HL-60 (cell line): ENCODE measurements at places on chromosomes 12 and 14.

- DNase-seq = no peak
Observed at GRCh38 chr14:81341781-81342180, 58.3 kb downstream of the STON2 start.

DNA sequence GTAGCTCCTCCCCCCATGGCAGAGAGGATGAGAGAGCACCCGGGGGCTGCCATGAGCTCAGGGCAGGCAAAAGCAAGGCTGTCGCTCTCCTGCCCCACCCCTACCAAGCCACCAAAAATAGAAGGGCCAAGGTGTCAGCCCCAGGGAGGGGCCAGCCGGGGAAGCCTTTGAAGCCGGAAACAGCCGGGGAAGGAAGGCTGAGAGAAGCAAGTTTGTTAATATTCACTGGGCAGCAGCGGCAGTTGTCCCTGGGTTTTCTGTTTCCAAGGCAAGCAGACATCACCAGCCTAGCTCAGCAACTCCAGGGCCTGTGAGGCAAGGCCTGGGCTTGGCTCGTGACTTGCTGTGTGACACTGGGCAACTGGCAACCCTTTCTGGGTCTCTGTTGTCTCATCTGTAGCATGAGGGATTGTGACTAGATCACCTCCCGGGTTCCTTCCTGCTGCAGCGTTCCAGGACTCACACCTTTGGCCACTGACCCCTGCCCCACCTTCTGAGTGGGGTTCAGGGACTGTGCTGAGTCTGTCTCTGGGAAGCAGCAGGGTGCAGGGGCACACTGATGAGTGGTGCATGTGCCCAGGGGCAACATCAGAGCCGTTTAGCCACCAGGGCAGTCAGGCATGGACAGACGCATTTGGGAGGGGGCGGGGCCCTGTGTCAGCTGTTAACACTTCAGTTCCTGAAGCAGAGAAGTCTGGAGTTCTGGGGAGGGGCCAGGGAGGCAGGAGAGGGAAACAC, 24.3 kb downstream of the SYNDIG1L start:
- no peak for DNase-seq

DNA sequence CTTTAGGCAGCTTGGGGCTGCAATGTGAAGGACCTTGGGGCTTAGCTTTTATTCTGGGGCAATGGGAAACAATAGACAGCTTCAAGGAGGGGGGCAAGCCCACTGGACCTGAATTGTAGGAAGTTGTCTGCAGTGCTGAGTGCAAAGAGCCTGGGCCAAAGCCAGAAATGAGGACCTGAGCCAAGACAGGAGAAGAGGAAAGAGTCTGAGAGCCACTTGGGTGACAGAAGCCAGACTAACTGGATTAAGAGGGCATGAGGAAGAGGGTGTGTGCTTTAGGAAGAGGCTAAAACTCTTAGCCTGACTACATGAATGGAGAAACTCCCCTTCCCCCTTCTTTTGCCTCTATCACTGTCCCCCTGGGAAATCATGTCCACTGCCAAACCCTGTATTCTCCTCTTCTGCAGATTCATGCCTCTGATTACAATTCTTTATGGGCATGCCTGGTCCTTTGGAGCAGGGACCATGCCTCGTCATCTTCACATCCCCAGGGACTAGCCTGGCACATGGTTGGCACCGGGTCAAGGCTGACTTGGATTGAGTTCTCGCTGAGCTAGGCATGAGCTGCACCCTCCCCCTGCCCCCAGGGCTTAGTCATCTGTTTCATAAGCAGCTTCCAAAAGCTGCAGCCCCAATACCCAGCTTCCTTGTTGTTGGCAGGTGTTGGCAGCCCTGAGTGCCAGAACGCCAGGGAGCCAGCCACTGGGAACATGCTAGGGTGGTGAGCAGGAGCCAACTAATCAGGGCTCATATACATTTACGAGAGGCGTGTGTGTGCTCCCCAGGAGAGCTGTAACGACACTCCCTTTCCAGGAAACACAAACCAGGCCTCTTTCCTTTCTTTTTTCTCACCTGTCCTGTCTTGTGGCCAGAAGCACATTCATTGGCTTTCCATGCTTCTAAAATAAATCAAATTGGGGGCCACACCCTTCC, 27.7 kb upstream of the JDP2 start:
- peak; percentile 45 for DNase-seq

DNA sequence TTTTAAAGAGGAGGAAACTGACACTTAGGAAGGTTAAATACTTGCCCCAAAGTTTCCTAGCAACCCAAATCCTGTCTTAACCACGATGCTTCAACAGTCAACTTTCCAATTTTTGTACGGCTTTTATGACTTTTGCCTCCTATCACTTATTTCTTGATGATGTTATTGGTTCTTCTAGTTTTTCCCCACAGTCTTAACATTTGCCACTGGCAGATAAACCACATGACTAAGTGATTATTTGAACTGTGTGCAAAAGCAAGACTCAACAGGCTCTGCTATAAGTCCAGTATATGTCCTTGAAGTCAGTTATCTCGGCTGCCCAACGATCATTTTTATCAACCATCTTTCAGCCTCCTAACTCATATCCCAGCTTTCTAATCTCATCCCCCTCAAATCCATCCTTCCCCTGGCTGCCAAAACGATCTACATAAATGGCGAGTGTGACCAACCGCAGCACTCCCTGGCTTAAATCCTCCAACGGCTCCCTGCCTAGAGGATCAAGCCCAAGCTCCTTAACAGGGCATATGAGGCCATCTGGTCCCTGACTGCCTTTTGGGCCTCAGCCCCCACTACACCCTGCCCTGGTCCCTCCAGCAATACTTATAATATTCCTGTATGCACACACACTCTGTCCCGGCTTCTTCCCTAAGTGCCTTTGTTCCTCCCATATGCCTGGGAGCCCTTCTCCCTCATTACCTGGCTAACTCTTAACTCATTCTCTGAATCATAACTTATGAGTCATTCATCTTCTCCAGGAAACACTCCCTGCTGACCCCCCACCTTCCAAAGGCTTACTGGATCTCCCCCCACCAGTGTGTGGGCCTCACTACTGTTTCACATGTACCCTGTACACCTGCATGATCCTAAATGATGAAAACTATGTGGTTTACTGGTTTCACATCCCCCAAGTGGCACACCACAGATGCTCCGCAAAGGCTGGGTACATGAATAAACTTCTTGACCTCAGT, 8.8 kb downstream of the VPS37B start:
- peak; percentile 52 for DNase-seq

DNA sequence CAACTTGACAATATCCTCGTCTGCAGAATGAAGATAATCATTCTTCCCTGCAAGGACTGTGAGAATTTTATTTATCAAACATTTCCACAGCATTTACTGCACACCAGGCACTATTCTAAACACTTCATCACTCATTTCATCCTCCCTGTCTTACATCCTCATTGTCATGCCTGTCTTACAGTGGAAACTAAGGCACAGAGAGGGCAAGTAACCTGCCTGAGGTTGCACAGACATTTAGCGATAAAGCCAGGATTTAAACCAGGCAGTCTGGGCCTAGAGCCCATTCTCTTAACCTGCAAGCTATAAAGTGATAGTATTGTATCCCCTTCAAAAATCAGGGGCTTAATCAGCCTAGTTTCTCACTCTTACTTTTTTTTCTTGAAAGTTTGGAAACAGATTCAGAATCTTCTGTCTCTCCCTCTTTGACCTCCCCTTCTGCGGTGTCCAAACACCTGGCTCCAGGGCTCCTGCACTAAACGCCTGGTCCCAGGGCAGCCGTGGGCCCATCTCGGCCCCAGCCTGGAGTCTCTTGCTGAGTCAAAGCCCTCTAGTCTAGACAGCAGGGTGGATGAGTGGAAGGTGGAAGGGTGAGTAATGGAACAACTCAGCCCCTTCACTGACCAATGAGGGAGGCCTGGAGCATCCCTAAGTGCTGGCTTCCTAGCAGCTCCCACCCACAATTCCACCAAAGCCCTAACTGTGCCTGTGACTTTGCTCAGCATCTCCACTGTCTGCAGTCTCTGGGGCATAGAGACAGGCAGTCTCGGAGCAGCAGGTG, 12.5 kb downstream of the ISM2 start:
- no peak for DNase-seq

- no peak for DNase-seq
Observed at GRCh38 chr14:90109858-90110257, 48.1 kb downstream of the KCNK13 start.

DNA sequence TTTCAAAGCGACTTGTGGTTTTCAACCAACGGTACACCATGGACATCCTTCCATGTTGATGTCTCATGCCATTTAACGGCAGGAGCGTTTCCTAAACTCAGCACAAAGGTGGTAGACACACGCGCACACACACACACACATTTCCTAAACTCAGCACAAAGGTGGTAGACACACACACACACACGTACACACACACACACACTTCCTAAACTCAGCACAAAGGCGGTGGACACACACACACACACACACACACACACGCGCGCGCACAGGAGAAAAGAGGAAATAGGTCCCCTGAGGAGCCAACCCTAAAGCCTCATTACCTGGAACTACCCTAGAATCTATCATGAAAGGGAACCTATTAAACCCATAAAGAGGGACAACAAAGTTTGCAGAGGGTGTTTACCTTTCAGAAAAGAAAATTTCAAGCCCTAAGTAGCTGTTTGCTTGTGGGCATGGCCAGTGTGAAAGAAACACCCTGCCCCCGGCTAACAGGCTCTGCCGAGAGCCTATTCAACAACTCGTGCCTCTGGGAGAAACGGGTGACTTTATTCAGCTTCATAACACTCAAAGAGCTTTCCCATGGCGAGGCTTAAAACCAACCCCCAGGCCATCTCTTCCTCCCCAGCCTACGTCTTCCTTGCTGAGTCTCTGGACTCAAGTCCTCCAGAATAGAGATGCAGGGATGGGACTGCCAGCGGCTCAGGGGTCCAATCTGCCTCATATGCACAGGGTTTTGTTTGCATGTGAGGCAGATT, 31.8 kb downstream of the SLC8B1 start:
- peak; percentile 85 for DNase-seq

DNA sequence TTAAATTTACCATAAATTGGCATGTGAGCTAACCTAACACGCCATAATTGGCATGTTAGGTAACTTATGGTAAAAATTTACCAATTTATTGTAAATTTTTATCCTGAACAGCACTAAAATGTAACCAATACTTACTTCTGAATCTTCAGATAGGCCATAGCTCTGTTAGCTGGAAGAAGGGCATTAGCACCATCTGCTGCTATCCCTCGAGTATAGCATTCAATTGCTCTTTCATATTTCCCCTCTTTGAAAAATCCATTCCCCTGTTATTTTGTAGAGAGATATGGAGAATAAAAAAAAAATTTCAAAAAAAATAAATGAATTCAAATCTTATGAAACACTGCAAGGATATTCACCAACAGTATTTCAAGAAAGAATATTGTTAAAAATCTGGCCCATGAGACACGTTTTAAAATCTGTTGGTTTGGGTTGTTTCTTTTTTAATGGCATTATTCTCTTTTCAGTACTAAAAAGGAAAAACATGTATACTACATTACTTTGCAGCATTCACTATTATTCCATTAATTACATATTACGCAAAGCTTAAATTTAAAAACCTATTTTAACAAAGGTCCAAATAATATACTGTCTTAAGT, 19.1 kb downstream of the RPAP3 start:
- DNase-seq = peak; percentile 28

DNA sequence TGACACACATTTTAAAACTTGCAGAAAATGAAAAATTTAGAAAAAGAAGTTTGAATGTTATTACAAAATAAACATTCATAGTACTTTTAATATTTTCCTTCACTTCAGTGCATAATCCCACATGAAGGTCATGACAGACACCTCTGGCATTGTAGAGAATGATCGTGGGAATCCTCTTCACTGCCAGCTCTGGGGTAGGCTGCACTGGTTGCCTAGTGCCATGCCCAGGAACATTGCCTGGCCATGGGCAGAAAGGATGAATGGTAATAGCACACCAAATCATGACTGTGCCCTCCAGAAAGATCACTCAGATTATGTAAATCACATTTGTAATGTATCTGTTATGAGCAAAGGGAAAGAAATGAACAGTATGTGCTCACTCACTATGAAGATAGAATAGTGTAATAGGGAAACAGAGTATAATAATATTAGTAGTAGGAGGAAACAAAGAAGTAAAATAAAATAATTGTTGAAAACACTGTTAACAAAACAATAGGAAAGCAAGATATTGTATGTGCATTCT, 161.6 kb downstream of the PLCZ1 start:
- DNase-seq = no peak

- DNase-seq = no peak
Observed at GRCh38 chr12:127556231-127556886, 710.6 kb upstream of the TMEM132C start.

GRCh38 chr12:89861086-89861485, 152.4 kb upstream of the ATP2B1 start:
- DNase-seq = no peak

DNA sequence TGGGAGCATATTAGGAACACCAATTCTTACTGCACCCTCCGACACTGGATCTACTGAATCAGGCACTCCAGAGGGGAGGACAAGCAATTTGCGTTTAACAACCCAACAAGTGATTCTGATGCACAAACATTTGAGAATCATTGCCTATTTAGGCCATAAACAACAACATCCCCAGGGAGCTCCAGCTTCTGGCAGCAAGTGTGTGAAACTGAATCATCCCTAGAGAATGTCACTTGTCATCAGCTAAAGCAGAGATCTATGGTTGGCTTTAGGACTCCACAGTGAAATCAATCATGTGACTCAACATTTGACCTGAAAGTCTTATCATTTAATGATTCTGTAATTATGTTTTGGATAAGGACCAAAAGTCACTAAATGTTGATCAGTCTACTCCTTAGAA, 505.0 kb upstream of the FLRT2 start:
- DNase-seq = no peak
